ENCODE measurements at places on chromosomes 12 and 14.
A peak's percentile ranks its signal among the peaks of the same experiment; 100 is the strongest.

- no peak for DNase-seq
These were observed 36.7 kb upstream of the GNG2 start for GRCh38 chr14:51823706-51824105.

DNA sequence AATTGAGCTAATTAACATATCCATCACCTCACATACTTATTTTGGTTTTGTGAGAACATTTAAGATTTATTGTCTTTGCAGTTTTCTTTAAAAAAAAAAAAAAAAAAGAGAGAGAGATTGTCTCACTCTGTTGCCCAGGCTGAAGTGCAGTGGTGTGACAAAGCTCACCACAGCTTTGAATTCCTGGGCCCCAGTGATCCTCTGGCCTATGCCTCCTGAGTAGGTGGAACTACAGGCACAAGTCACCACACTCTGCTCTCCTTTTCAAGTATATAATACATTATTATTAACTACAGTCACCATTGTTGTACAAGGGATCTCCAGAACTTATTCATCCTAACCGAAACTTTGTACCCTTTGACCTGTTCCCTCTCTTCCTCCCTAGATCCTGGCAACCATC is 64.0 kb downstream of the NUMB start:
- DNase-seq = no peak

- DNase-seq = no peak
These were observed 70.6 kb upstream of the DYNC1H1 start for GRCh38 chr14:101893759-101894158.

DNA sequence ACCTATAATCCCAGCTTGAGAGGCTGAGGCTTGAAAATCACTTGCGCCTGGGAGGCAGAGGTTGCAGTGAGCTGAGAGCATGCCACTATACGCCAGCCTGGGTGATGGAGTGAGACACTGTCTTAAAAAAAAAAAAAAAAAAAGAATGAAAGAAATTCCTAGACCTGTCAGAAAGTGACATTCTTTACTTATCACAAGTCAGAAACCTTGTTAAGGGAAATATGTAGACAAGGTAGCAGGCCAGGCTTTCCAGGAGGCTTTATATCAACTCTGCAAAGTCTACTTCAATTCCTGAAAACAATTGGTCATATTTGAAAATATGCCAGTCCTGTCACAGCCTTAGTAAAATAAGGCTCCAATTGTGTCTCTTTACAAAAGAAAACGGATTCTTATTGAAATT is 19.1 kb upstream of the MMP19 start:
- DNase-seq = no peak

- no peak for DNase-seq
These were observed 708 bp downstream of the FAR2 start for GRCh38 chr12:29149691-29150281.

- DNase-seq = no peak
These were observed 3.2 kb downstream of the SNAPC1 start for GRCh38 chr14:61765225-61765943.

GRCh38 chr12:12171991-12172511 is 94.8 kb downstream of the LRP6 start:
- DNase-seq = peak; percentile 4

GRCh38 chr12:14868916-14869506 is 16.6 kb downstream of the MGP start:
- DNase-seq = no peak

GRCh38 chr12:132726386-132726785 is 15.7 kb downstream of the PGAM5 start:
- no peak for DNase-seq

DNA sequence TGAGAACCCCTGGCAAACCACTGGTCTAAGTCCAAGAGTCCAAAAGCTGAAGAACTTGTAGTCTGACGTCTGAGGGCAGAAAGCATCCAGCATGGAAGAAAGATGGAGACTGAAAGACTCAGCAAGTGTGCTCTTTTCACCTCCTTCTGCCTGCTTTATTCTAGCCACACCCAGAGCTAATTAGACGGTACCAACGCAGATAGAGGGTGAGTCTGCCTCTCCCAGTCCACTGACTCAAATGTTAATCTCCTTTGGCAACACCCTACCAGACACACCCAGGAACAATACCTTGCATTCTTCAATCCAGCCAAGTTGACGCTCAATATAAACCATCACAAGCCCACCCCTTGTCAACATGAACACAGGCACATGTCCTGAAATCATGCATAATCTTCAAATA is 155.1 kb downstream of the CCDC59 start:
- no peak for DNase-seq

GRCh38 chr14:90517076-90517841 is 120.4 kb downstream of the CALM1 start:
- no peak for DNase-seq

GRCh38 chr12:11769723-11770514 is 120.4 kb downstream of the ETV6 start:
- DNase-seq = peak; percentile 21

GRCh38 chr12:120194534-120195395 is at the start of gene GCN1:
TSS of gene GCN1 (minus strand) at chr12:120194715. CDS start at chr12:120194697, 18 bp downstream.
- peak; percentile 71 for DNase-seq

- no peak for DNase-seq
These were observed 309.7 kb downstream of the TMEM132D start for GRCh38 chr12:129594098-129594497.

GRCh38 chr12:47367912-47368537 is 288.3 kb upstream of the AMIGO2 start:
- no peak for DNase-seq

DNA sequence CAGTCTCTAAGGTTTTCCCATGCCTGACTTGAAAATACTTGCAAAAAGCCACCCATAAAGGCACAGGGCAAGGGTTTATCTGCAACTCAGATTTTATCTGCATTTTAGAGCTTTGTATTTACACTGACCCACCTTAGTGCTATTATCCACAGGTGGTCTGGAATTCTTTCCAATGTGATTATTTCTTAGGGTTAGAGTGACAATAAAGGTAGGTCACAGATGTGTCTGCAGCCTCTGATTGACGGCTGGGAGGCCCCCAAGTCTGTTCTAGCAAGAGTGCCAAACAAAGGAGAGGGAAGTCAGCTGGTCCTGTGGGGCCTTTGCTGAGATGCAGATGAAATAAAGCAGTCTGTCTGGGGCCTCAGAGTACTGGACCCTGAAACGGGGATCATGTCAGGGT is 64.0 kb downstream of the FRMD6 start:
- DNase-seq = no peak

DNA sequence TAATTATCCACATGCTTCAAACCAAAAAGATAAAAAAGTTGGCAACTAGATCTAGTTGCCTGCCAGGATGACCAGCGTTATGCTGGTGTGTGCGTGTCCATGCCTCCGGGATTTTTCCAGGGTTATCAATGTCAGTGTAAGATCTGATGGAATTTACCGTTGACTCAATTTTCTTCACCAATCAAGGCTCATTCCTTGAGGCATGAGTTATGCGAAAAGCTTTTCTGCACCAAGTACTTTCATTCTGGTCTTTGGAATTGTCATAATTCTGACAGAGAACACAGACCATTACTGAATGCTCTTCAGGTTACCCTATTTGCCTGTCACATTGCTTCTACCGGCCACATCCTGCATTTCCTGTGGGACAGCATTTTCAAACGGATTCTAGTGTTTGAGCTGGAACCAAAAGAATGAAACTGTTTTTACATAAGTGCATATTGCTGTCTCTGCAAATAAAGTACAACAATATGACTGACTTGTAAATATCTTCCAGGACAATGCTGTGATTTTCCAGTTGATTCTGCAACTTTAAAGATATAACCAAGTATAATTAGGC is 91.8 kb downstream of the DUSP16 start:
- DNase-seq = no peak

GRCh38 chr12:47509398-47509851 is 196.4 kb downstream of the RPAP3 start:
- no peak for DNase-seq

DNA sequence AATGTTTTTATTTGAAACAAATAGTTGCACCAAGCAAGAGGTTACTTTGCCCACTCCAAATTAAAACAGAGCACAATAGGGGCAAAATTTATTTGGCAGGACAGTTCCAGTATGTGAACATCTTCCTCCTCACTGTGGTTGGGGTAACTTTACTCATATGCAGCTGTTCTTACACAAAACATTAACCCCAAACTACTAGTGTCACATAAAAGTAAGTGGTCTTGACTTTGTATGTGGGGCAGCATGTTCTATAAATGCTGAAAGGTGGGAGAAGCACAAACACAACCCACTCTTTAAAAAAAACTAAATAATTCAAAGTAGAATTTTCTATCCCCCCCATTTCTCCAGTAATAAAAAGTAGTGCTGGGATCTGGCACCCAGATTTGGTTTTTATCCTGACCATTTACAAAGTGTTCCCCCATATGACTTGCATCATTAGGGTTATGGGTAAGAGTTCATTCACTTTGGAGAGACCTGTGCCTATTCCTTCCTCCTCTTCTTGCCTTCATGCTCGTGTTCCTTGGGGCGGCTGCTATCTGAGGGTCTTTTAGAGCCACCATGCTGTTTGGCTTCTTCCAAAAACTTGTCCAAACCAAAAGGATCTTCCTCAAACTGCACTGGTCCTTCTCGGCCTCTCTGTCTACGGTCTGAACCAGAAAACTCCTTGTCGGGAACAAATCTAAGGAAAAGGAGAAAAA is 9.9 kb downstream of the SLIRP start:
- DNase-seq = no peak

- no peak for DNase-seq
These were observed 565 bp downstream of the CEP83 start for GRCh38 chr12:94458877-94459727.

DNA sequence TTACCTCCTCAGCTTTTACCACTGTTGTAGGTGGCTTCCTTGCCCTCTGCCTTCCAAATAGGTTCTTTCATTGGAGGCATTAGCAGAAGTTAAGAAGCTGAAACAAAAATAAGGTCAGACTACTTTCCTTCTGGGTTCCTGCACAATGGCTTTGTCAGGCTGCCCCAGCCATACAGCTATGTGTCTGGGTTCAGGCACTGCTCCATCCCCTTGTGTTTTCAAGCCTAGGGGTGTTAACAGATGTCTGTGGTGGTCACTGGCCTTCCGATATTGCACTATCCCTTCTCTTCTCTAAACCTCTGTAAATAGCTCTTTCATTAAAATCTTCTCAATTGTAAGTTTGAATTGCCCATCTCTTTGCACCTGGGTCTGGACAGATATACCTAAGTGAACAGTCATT is 728.9 kb downstream of the SLC16A7 start:
- no peak for DNase-seq

- DNase-seq = no peak
These were observed 76.7 kb downstream of the NCOR2 start for GRCh38 chr12:124490584-124491305.

- DNase-seq = no peak
These were observed 1.2 kb downstream of the SPPL3 start for GRCh38 chr12:120902846-120903411.

GRCh38 chr12:67070307-67070600 is 198.9 kb upstream of the CAND1 start:
- DNase-seq = no peak

- DNase-seq = no peak
These were observed 17.0 kb downstream of the NEK9 start for GRCh38 chr14:75109877-75110276.

DNA sequence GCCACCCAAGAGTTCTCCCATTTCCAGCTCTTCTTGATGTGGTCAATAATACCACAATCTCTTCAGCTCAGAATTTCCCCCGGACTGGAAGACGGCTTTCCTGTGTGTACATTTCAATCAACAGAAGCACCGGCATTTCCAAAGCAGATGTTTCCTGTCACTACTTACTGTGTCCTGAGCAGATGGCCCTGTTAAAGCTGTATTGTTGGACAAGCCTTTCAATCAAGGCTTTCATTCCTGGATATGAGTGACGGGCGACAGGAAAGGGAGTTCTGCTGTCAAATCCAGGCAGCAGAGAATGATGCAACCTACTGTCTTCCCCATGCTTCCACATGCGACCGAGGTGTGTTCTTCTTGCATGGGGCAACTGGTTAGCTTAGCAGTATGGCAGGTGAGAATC is 76.4 kb upstream of the CCDC60 start:
- DNase-seq = no peak

- DNase-seq = no peak
These were observed 417.5 kb upstream of the TBX3 start for GRCh38 chr12:115101520-115101919.

DNA sequence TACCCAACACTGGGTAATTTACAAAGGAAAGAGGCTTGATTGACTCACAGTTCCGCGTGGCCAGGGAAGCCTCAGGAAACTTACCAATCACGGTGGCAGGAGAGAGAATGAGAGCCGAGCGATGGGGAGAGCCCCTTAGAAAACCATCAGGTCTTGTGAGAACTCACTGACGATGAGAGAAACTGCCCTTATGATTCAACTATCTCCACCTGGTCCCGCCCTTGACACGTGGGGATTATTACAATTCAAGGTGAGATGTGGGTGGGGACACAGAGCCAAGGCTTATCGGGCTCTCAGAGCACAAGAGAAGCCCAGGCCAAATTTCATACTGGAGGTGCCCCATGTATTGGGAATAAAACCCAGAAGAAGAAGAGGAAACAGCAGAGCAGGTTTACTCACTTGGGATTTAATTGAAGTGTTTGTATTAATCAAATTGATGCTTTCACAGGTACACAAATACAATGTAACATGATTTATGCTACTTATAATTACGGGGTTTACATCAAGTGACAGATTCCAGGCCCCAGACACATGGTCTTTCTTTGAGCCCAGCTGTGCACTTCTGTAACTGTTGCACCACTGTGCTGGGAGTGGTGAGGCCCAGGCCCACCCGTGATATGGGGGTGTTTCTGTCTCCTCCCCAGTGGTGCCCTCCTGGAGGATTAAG is 8.2 kb upstream of the CCDC85C start:
- DNase-seq = no peak

GRCh38 chr12:6570264-6570887 is 2.3 kb upstream of the NOP2 start:
- DNase-seq = peak; percentile 44

DNA sequence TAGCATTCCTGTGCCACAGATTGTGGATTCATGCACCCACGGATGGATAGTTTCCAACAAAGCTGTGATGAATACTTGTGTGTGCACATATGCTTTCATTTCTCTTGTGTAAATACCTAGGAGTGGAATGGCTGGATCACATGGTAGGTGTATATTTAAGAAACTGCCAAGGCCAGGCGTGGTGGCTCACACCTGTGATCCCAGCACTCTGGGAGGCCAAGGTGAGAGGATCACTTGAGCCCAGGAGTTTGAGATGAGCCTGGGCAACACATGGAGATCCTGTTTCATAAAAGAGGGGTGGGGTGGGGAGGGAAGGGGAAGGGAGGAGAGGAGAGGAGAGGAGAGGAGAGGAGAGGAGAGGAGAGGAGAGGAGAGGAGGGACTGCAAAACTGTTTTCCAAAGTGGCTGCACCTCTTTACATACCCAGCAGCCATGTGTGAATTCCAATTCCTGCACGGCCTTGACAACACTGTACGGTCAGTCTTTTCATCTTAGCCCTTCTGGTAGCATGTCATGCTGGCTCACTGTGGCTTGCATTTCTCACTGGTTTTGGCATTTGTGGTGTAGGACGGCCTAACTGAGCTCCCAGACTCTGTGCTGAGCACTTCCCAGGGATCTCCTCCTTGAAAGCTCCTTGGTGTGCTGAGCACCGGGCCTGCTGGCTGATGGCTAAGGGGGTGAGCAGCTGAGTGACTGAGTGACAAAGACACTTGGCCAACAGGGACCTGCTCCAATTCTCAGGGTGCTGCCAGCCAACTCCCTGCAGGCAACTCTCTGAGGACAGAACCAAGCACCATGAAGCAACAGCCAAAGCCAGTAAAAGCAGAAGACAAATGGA is 27.9 kb downstream of the SYNE3 start:
- DNase-seq = no peak

GRCh38 chr12:81137801-81138200 is 59.9 kb downstream of the ACSS3 start:
- no peak for DNase-seq

GRCh38 chr14:91146661-91147060 is 32.8 kb downstream of the DGLUCY start:
- no peak for DNase-seq

All from GDM1 (cell line).